HFFc6 (cell line): ENCODE measurements at places on chromosomes 1 and 21. TPM values are rescaled to one million over a fixed set of nuclear protein-coding genes. Genes with fewer than 3 reads are reported as not detected.

The NCMAP gene
- total RNA-seq = not detected in 3 replicates

GRCh38 chr1:21059021-21059420, 117.7 kb downstream of the EIF4G3 start:
- no peak overlapping the region for H3K4me3 ChIP-seq
- H3K27ac ChIP-seq = no peak overlapping the region
- peaks cover 3% of the 10 kb centered on the region; the same call in 1 of the 2 replicates for H3K27me3 ChIP-seq
- H3K4me1 ChIP-seq = peaks cover 48% of the 10 kb centered on the region
- DNase-seq = no peak

- H3K4me1 ChIP-seq = peaks cover 22% of the 10 kb centered on the region
- no peak overlapping the region; the same call in 1 of the 2 replicates for H3K4me3 ChIP-seq
- H3K27me3 ChIP-seq = peaks cover 3% of the 10 kb centered on the region
- peak overlapping the region; percentile 27; the same call in 1 of the 2 replicates for H3K27ac ChIP-seq
- no peaks in the 10 kb centered on the region for H3K36me3 ChIP-seq
Observed at GRCh38 chr1:87644579-87645190, 316.0 kb downstream of the LMO4 start.

The NFIA gene
- total RNA-seq = 8.5 and 10.8 TPM in 2 replicates

- no peak overlapping the region for H3K4me3 ChIP-seq
- no peak for DNase-seq
- no peaks in the 10 kb centered on the region for H3K4me1 ChIP-seq
- H3K36me3 ChIP-seq = no peaks in the 10 kb centered on the region
- H3K27me3 ChIP-seq = no peaks in the 10 kb centered on the region
- H3K27ac ChIP-seq = no peak overlapping the region
Observed at GRCh38 chr1:69171248-69171647, 396.5 kb upstream of the LRRC7 start.

GRCh38 chr1:15116966-15117365, 36.6 kb upstream of the TMEM51 start:
- no peak for DNase-seq
- no peak overlapping the region for H3K4me3 ChIP-seq
- peaks cover 3% of the 10 kb centered on the region; the same call in 1 of the 2 replicates for H3K4me1 ChIP-seq
- peaks cover 33% of the 10 kb centered on the region for H3K27me3 ChIP-seq
- H3K36me3 ChIP-seq = no peaks in the 10 kb centered on the region
- no peak overlapping the region for H3K27ac ChIP-seq

DNA sequence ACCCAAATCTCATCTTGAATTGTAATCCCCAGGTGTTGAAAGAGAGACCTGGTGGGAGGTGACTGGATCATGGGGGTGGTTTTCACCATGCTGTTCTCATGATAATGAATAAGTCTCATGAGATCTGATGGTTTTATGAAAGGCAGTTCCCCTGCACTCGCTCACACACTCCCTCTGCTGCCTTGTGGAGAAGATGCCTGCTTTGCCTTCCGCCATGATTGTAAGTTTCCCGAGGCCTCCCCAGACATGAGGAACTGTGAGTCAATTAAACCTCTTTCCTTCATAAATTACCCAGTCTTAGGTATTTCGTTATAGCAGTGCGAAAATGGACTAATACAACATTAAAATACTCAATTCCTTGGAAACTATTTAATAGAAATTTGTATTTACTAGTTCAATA, 99.2 kb downstream of the PROX1 start:
- no peak overlapping the region for H3K27ac ChIP-seq
- H3K4me1 ChIP-seq = no peaks in the 10 kb centered on the region
- H3K27me3 ChIP-seq = peaks cover 1% of the 10 kb centered on the region

DNA sequence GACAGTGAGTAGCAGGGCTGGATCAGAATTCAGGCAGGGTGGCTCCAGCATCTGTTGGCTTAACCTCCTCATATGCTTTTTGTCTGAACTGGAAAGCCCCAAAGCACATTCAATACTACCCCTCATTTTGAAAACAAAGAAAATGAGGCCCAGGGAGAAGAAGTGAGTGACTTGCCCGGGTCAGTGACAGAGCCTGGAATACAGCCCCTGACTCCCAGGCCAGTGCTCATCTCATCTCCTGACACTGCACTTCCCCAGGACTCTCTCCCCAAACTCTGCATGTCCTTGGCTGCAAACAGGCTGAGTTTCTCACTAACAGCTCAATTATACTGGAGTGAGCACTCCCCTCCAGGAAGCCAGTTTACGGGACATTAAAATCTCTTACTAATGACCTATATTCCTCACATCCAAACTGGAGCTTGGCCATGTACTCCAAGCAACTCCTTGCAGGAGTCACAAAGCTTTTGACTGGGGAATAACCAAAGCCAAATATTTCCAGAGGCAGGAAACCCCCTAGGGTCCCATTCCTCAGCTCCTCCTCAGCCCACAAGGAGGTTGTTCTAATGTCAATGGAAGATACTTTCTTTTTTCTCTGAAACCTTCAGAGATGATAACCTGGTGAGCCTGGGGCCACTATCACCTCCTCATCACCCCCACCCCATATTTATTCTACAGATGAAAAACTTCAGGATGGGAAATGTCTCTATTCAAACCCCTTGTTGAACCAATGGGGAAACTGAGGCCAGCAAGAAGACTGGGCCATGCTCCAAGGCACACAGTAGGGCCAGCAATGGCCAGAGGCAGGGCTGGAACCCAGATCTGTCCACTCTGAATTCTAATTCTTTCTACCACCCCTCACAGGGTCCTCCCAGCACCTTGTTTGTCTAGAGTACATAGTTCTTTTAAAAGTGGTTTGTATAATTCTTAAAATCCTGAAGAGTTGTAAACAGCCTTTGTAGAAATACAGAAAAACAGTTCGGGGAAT, 127.0 kb downstream of the PLPP3 start:
- H3K27ac ChIP-seq = no peak overlapping the region
- no peaks in the 10 kb centered on the region; the same call in 1 of the 2 replicates for H3K27me3 ChIP-seq
- H3K4me3 ChIP-seq = no peak overlapping the region
- no peak for DNase-seq

DNA sequence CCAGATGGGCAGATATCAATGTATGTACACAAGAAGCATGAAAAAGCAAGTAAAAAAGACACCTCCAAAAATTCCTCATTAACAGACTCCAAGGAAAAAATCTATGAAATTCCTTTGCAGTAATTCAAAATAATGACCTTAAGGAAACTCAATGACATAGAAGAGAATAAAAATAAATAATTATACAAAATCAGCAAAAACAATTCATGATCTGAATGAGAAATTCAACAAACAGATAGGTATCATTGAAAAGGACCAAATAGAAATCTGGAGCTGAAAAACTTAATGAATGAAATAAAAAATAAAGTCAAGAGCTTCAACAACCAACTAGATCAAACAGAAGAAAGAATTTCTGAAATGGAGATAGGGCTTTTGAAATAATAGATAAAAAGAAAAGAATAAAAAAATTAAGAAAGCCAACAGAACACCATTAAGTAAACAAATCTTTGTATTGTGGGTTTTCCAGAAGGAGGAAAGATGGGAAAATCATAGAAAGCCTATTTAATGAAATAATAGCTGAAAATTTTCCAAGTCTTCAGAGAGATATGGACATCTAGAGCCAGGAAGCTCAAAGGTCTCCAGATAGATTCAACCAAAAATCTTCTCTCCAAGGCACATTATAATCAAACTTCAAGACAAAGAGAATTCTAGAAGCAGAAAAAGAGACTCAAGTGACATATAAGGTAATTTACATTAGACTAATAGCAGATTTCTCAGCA, 52.0 kb upstream of the KCNK1 start:
- H3K27me3 ChIP-seq = no peaks in the 10 kb centered on the region
- H3K4me1 ChIP-seq = no peaks in the 10 kb centered on the region
- H3K36me3 ChIP-seq = peaks cover 5% of the 10 kb centered on the region; the same call in 1 of the 2 replicates
- H3K4me3 ChIP-seq = no peak overlapping the region
- no peak overlapping the region for H3K27ac ChIP-seq
- no peak for DNase-seq

DNA sequence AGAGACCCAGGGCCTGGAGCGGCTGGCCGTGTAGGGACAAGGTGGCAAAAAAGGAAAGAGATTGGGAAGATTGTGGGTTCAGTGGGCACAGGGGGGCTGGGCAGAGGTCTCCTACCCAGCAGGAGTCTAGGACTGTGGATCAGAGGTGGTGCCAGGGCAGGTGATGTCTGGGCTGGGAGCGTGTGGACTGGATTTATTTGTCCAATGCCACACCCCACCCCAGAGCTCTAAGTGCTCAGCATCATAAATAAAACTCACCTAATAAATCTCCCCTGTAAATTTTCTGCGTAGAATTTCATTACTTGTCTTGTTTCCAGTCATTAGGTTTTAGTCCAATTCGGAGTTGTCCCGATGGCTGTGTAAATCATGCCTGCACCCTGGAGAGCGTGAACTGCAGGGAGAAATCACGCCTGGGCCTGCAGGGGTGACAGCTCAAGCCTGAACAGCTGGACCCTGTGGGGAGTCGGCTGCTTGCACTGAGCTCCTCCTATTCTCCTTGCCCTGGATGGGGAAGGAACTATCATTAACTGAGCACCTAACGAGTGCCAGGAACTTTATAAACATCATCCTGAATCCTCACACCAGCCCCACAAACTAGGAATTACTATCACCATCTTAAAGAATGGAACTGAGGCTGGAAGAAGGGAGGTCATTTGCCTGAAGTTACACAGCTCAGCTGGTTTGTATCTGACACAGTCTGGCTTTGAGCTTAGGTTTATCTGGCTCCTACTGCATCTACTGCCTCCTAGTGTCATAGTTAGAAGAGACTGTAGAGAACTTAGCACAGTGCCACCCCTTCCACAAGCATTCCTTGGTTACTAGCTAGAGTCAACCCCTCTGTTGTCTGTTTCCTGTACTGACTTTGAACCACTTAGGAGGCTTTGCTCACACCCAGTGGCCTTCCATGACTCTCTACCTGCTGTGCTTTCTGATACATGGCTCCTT, 25.0 kb upstream of the POU3F1 start:
- no peaks in the 10 kb centered on the region for H3K4me1 ChIP-seq
- DNase-seq = peak; percentile 56
- no peak overlapping the region for H3K4me3 ChIP-seq

GRCh38 chr21:45080232-45080631, 5.9 kb downstream of the ADARB1 start:
- no peak for DNase-seq
- H3K4me1 ChIP-seq = peaks cover 18% of the 10 kb centered on the region
- no peak overlapping the region for H3K27ac ChIP-seq
- H3K27me3 ChIP-seq = peaks cover 12% of the 10 kb centered on the region; the same call in 1 of the 2 replicates
- H3K4me3 ChIP-seq = no peak overlapping the region
- no peaks in the 10 kb centered on the region for H3K36me3 ChIP-seq

DNA sequence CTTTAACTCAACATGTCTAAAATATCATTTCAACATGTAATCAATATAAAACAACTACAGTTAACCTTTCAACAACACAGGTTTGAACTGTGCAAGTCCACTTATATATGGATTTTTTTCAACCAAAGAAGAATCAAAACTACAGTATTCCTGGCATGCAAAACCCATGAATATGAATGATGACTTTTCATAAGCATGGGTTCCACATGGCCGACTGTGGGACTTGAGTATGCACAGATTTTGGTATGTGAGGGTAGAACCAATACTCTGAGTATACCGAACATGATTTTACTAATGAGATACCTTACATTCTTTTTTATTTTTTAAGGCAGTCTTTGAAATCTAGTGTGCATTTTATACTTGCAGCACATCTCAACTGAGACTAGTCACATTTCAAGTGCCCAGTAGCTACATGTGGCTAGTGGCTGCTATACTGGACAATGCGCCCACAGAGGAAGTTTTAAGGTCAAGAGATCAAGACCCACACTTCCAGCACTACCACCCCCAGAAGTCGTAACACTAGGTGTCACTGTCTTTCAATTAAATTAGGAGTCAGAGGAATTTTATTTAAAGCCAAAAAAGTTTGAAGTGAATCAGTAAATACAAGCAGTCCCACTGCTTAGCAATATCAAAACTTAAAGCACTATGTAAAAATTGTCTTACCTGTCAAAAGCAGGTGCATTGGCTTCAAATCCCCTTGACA, 40.0 kb downstream of the SYNJ1 start:
- no peak overlapping the region for H3K4me3 ChIP-seq
- H3K4me1 ChIP-seq = no peaks in the 10 kb centered on the region
- no peak for DNase-seq
- no peak overlapping the region for H3K27ac ChIP-seq
- H3K27me3 ChIP-seq = no peaks in the 10 kb centered on the region

DNA sequence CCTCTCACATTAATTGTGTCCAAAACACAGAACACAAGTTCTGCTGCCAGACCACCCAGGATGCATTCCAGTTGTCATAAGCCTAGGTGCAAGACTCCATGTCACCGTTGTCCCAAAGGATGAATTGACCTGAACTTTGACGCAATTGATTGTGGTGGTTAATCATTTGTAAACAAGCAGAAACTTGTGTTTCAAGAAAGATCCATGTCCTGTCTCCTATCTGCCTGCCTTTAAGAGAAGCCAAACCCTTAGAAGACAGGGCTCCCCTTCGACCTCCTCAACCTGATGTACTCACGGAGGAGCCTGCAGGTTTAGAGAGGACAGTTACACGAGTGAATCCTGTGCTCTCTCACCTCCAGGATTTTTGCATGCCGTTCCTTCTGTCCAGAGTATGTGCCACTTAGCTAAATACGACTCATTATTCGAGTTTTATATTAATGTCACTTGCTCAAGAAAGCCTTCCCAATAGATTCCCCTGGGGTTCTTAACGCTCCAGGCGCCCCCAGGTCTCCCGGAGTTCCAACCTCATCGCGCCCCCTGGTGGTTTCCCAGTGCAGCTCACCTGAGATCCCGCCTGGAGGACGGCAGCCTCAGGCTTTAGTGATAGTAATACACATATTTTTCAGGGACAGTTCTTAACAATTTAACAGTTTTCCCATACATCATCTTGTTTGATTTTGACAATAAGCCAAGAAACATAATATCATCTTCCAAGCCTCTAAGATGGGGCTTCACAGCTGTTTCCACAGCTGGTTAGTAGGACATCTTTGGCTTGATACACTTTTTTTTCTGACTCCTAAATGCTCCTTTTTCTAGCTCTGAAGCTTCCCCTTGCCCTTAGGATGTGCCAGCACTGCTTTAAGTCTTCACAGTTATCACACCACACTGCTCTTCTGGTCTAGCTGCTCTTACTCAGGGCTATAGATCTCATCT, 2.4 kb upstream of the C8B start:
- no peak overlapping the region for H3K4me3 ChIP-seq
- no peak for DNase-seq
- peaks cover 10% of the 10 kb centered on the region for H3K4me1 ChIP-seq
- H3K36me3 ChIP-seq = no peaks in the 10 kb centered on the region
- H3K27ac ChIP-seq = no peak overlapping the region
- H3K27me3 ChIP-seq = peaks cover 2% of the 10 kb centered on the region; the same call in 1 of the 2 replicates

The GJA9 gene
- total RNA-seq = not detected in 2 replicates

DNA sequence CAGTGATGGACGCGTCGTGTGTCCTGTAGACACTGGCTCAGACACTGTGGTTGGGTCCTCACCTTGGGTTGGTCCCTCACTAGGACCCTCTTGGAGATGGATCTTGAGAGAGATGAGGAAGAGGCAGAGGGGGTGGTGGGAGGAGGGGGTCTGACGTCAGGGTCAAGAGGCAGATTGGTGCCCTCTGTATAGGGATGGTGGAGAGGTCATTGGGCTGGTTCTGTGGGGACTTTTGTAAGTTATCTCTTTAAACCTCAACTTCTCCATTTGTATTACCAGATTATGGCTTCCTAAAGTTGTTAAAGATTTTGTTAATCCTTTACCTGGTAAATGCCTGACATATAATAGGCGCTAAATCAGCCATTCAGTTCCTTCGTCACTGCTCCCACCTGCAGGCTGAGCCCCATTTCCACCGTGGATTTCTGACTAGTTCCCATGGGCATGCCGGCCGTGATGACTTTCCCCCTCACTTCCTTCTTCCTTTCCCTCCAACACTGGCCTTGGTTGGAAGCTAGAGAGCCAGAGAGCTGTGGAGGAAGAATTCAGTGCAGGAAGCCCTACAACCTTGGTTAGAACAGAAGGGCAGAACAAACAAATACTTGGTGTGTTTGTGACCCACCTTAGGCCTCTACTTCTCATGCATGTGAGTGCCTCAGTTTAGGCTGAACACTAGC, 8.6 kb downstream of the H6PD start:
- peaks cover 2% of the 10 kb centered on the region for H3K27me3 ChIP-seq
- H3K27ac ChIP-seq = no peak overlapping the region
- H3K36me3 ChIP-seq = 0 out of 2 replicates have a peak, but pooled peaks cover 4% of the 10 kb centered on the region
- no peak overlapping the region for H3K4me3 ChIP-seq
